ENCODE measurements at places on chromosomes 5 and 9.

GRCh38 chr5:69004676-69005075 is 89.1 kb upstream of the SLC30A5 start:
- DNase-seq: no peak

DNA sequence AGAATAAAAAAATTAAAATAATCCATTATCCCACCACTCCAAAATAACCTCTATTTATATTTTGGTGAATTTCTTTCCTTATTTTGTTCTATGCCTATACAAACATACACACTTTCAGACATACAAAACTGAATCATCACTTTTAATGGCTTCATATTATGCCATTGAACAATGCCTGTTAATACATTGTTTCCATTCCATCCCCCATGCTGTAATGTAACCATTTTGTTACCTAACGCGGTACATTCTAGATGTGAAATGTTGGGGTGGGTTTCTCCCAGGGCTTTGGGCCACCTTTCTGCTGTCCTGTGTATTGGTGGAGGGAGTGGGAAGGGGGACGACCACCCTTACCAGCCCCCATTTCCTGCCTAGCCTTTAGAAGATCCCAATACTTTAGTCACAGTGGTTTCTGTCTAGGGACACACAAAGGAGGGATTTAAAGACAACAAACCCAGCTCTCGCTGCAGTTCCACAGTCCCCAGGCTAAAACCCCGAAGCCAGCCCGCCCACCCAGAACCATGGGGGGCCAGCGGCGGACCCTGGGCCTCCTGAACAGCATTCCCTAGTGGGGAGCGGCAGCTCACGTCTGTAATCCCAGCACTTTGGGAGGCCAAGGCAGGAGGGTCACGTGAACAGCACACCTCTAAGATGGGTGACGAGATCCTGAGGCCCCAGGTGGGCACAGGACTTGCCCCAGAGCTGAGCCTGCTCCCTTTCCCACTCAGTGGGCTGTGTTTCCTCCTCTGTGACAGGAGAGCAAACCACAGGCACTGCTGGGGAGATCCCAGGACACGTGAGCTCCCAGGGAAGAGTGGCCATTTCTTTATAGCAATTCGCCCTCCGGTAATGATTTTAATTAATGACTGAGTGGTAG is 56.9 kb upstream of the STXBP1 start:
- no peak for DNase-seq

GRCh38 chr5:6506611-6507010 is 58.0 kb downstream of the UBE2QL1 start:
- DNase-seq: no peak

GRCh38 chr5:10989577-10990263 is 228.7 kb upstream of the DAP start:
- no peak for DNase-seq

DNA sequence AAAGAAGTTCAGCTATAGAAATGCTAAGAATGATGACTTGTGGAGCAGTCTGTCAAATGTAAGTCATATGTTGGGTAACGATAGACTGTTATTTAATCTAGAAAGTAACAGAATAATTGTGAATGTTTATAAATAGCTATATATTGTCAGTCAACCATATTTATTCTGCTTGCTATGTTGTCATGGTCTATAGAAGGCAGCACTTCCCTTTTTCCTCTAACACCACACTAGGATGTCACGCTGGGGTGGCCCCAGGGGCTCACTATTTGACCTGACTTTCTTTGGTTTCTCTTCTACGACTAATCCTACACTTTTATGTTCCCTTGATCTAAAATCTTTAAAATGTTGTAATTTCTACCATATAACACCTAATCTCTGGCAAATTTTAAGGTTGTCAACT is 20.5 kb downstream of the ERAP2 start:
- no peak for DNase-seq

- DNase-seq: no peak
Measured at GRCh38 chr9:128810873-128811272, 7.4 kb upstream of the ENDOG start.

DNA sequence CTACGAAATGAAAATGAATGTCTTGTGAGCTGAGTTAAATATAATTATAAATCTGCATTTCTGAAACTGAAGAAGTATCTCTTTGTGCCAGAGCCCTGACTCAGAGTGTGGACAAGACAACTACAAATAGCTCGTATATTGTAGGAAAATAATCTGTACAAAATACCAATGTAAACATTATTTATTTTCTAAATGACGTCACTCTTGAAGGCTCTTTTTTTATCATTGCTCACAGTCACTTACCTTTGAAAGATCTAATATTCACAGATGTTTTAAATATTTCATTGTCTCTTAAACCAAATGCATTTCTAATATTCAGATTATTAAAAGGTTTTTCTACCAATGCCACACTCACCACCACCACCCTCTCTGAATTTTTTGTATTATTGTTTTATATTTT is 226.1 kb downstream of the SLCO4C1 start:
- DNase-seq: no peak

DNA sequence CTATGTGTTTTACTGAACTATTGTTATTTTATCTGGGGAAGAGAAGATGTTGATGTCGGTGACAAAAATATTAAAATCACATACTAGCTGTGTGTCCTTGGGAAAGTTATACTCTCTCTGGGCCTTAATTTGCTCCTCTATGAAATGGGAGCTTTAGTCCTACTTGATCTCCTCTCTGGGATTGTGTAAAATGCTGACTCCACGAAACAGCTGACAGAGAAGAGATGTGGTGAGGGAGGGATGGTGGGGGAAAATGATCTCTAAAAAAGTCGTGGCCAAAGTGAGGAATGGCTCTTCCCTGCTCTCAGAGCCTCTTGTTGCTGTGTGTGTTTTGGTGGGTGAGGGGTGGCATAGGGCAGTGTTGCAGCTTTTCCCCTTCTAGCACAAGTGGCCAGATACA is 173.7 kb downstream of the MELK start:
- DNase-seq: no peak

GRCh38 chr9:131330814-131331600 is 41.5 kb downstream of the PLPP7 start:
- DNase-seq: no peak

DNA sequence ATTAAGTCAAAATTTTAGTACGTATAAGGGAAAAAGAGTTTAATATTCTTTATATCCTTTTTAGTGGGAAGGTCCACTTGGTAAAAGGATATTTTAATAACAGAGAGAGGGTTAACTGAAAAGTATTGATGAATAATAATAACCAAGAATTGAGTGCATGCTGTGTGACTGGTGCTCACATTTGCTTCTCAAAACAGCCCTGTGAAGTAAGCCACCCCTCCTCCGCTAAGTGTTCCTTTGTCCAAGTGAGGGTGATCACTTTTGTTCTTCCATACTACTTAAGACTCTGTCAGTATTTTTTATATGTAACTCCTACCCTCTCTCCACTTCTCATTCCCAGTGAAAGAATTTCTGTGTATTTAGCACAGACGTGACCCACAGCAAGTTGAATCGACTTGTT is 51.5 kb downstream of the SLC44A1 start:
- DNase-seq: no peak

- DNase-seq: peak; percentile 57
Measured at GRCh38 chr5:96687812-96688453, 25.8 kb downstream of the CAST start.

GRCh38 chr9:98235126-98235525 is 20.3 kb downstream of the TBC1D2 start:
- DNase-seq: no peak

GRCh38 chr9:2634153-2634552 is 12.6 kb downstream of the VLDLR start:
- no peak for DNase-seq

GRCh38 chr9:79644601-79645000 is 72.8 kb downstream of the TLE4 start:
- no peak for DNase-seq

GRCh38 chr5:64690417-64691151 is at the start of gene SHISAL2B:
Gene SHISAL2B (plus strand): TSS chr5:64690503. CDS start chr5:64690624, 121 bp downstream.
- DNase-seq: no peak

- DNase-seq: no peak
Measured at GRCh38 chr5:169571355-169571754, 12.2 kb upstream of the SPDL1 start.

DNA sequence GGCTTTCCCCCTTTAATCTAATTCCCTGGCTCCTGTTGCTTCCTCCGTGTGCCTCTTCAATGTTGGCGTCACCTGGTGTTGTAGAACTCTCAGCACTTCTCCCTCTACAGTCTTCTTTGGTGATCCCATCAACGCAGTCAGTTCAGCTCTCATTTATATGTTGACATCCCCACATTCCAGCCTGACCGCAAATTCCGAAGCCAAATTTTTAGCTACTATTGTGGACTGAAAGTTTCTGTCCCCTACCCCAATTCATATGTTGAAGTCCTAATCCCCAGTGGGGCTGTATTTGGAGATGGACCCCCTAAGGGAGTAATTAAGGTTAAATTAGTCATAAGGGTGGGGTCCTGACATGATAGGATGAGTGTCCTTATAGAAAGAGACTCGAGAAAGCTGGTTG is 210.6 kb upstream of the ADAMTSL1 start:
- DNase-seq: no peak

DNA sequence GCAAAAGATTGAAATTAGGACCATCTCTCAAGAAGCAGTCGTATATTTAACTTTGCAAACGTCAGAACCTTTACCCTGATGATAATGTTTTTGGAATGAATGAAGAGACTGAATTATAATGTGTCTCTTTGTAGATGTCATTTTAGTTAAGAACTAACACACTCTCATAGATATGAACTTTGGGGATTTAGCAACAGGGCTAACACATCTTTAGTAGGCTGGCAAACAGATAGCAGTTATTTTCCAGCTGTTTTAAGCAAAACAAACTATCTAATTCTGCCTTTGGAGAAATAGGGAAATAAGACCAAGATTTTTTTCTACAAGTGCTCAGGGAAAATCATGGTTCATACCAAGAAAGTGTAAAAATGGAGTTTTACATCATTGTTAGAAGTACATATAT is 469.7 kb downstream of the SPATA31D1 start:
- DNase-seq: no peak

DNA sequence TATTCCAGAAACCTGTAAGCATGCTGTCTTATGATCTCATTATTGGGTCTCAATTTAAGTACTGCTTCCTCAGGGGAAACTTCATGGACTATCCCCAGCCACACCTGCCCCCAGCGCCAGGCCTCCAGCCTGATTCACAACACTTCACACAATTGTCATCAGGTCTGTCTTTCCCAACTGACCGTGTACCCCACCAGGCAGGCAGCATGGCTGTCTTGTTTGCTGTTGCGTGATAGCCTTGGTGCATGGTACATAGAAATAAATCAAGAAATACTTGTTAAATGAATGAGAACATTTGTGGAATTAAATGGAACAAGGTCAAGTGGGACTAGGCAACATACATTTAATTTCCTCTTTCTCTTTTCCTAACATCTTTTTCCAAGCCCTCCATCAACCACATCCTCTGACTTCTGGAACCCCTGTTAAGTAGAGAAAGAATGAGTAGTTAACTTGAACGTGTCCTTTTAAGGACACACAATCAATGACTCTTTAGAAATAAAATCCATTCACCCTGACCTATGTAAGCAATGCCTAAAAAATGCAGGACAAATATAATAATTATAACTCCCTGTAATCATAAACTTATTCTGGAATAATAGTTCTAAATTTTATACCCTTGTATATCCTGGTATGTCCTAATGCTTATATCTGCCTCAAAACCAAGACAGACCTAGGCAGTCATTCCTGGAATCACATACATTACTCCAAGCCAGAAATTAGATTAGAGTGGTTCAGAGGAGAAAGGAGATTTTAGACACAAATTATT is 17.2 kb upstream of the THG1L start:
- DNase-seq: no peak

- no peak for DNase-seq
Measured at GRCh38 chr5:139426203-139426885, 13.0 kb downstream of the DNAJC18 start.

DNA sequence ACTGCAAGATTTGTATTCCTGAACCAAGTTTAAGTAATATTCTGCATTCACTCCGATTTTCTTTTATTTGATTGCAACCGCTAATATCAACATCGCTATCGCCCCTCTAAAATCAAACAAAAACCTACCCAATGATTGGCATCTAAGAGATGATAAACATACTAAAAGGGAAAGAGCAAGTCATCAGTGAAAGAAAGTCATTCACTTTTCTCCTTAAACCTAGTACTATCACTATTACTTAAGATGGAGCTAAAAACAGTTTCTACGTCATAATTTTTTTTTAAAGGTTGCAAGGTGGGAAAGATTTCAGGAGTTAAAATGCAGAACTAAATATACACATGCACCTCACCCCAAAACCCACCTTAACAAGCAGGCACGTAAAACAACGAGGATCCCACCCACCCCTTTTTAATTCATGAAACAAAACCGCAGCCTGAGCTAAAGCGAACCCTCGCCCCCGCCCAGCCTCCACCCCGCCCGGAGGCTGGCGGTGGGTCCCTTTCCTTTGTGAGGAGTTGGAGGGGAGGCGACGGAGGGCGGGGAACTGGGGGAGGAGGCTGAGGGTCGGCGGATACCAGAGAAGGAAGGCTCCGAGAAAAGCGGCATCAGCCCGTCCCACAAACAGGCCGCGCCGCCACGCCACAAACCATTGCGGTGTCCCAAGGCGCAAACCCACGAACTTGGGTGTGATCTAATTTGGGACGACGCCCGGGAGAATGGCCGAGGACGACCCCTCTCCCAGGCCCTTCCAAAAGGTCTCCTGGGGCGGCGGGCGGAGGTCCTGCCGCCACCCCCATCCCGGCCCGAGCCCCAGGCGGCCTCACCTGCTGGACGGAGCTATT is 861 bp downstream of the UBQLN1 start:
- DNase-seq: no peak

DNA sequence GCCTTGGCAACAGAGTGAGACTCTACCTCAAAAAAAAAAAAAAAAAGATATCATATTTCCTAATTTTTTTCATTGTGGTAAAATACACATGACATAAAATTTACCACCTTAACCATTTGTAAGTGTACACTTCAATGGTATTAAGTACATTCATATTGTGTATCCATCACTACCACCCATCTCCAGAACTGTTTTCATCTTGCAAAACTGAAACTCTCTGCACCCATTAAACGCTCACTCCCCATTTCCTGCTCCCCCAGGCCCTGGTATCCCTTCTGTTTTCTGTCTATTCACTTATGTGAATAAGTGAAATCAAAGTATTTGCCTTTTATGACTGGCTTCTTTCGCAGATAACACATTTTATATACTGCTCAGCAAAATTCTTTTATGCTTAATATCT is 12.8 kb downstream of the LRRC8A start:
- no peak for DNase-seq

DNA sequence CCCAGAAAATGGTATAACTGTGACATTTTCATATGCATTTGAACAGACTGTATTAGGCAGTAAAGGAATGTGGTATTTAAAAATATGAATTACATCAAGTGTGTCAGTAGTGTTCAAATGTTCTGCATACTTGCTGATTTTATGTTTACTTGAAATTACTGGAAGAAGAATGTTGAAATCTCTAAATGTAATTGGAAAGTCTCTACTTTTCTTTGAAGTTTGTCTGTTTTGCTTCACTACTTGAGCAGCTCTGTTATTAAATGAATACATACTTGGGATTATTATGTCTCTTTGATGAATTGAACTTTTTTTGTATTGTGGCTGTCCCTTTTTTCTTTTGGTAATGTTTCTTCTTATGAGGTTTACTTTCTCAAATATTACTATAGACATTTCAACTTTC is 205.6 kb downstream of the TAF11L14 start:
- no peak for DNase-seq

Measured in kidney glomerular epithelial cell (primary cell).